Endothelial cell (in vitro differentiated cells): ENCODE measurements at places on chromosomes 7 and 10.
A peak's percentile ranks its signal among the peaks of the same experiment; 100 is the strongest.

GRCh38 chr7:73438547-73439409 lies 5.2 kb downstream of the FZD9 start:
- H3K4me3 ChIP-seq: no peak overlapping the region
- peaks cover 31% of the 10 kb centered on the region for H3K36me3 ChIP-seq
- peak overlapping the region; percentile 52 for H3K27ac ChIP-seq
- no peak for DNase-seq
- H3K4me1 ChIP-seq: peaks cover 19% of the 10 kb centered on the region
- peaks cover 16% of the 10 kb centered on the region for H3K27me3 ChIP-seq

DNA sequence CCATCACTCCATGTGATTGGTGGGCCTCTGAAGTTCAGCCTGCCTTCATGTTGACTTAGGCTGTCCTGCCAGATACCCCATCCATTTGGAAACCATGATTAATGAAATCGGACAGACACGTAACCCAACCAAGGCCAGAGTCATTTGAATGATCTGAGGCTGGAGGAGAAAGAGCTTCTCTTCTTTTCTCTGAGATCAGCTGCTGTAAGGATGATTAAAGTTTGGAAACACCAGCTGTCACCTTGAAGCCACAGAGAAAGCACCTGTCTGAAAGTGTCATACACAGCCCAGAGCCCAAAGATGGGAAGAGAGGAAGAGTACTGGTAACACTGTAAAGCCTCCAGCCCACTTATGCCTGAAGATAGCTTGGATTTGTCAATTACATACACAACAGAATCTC lies 22.9 kb downstream of the NEBL start:
- H3K4me1 ChIP-seq: no peaks in the 10 kb centered on the region
- no peak overlapping the region for H3K27ac ChIP-seq
- DNase-seq: no peak
- H3K36me3 ChIP-seq: no peaks in the 10 kb centered on the region
- H3K27me3 ChIP-seq: no peaks in the 10 kb centered on the region

GRCh38 chr10:103834436-103835095 lies 20.8 kb downstream of the SH3PXD2A start:
- no peaks in the 10 kb centered on the region for H3K36me3 ChIP-seq
- H3K27me3 ChIP-seq: peaks cover 4% of the 10 kb centered on the region
- H3K27ac ChIP-seq: peak overlapping the region; percentile 78
- no peak for DNase-seq
- no peak overlapping the region for H3K4me3 ChIP-seq

DNA sequence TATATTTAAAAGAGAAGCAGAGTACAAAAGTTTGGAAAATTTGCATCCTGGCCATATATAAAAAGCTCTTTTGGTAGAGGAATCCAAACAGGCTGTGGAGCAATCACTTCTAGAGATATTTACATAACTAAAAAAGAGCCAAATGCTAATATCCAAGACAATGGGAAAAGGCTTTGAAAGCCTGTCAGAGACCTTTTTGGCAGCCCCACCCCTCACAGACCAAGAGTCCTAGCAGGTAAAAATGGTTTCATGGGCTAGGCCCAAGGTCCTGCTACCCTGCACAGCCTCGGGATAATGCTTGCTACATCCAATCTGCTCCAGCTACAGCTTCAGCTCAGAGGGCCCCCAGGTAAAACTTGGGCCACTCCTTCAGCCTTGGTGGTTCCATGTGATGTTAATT lies 430.2 kb upstream of the KCND2 start:
- H3K27ac ChIP-seq: no peak overlapping the region
- peaks cover 1% of the 10 kb centered on the region for H3K27me3 ChIP-seq
- H3K4me1 ChIP-seq: no peaks in the 10 kb centered on the region
- DNase-seq: no peak
- H3K4me3 ChIP-seq: no peak overlapping the region

DNA sequence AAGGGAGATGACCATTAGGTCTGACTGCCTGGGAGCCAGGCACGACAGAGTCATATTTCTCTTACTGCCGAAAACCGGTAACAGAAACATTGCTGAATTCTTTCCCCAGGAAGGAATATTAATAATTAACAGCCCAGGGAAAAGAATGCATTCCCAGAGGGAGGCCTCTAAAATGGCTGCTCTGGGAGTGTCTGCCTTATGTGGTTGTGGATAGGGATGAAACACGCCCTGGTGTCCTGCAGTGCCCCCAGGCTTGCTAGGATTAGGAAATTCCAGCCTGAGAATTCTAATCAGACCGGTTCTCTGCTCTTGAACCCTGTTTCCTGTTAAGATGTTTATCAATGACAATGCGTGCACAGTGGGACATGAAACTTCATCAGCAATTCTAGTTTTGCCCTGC lies 226.7 kb downstream of the GPAM start:
- H3K36me3 ChIP-seq: no peaks in the 10 kb centered on the region
- H3K4me1 ChIP-seq: no peaks in the 10 kb centered on the region
- H3K27ac ChIP-seq: no peak overlapping the region
- H3K27me3 ChIP-seq: no peaks in the 10 kb centered on the region
- no peak overlapping the region for H3K4me3 ChIP-seq

DNA sequence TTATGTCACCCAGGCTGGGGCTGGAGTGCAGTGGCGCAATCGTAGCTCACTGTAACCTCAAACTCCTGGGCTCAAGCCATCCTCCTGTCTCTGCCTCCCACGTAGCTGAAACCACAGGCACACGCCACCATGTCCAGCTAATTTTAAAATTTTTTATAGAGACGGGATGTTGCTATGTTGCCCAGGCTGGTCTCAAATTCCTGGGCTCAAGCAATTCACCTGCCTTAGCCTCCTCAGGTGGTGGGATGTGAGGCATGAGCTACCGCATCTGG lies 123.2 kb upstream of the PARD3 start:
- no peak overlapping the region for H3K4me3 ChIP-seq
- H3K27ac ChIP-seq: no peak overlapping the region
- H3K36me3 ChIP-seq: no peaks in the 10 kb centered on the region
- peaks cover 5% of the 10 kb centered on the region for H3K27me3 ChIP-seq
- DNase-seq: no peak

GRCh38 chr10:76998451-76998850 lies 639.2 kb downstream of the KCNMA1 start:
- no peak overlapping the region for H3K27ac ChIP-seq
- no peaks in the 10 kb centered on the region for H3K36me3 ChIP-seq
- DNase-seq: no peak
- no peaks in the 10 kb centered on the region for H3K27me3 ChIP-seq
- peaks cover under 1% of the 10 kb centered on the region for H3K4me1 ChIP-seq
- H3K4me3 ChIP-seq: no peak overlapping the region

DNA sequence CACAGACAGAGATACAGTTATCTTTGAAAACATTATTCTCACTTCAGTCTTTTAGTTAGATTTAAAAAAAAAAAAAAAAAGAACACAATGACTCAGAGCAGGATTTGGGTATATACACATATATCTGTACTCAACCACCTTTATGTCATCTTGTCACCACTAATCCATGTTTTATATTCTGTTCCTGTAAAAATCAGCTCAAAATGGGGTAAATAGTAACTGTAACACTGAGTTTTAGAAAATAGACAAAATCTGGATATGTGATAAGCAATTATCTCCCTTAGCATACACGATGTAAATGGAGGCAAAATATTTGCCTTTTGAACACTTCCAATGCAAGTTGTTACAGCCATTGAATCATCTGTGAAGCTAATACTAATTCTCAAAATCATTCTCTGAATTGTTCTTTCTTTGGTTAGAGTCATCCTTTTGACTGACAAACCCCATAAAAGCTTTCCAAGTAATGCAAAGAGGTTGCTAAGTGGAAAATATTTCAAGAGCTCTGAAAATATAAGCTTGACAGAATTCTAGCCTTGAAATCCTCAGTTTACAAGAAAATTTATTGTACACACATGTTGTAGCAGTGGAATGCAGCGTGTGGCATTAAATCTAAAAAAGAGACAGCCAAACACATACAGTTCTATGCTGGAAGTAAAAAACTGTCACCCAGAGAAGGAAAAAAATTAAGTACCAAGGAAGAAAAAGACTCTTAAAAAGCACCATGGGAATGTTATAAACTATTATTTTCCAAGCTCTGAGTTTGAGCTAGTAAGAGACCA lies 502.2 kb upstream of the PHF14 start:
- no peak overlapping the region for H3K27ac ChIP-seq
- no peaks in the 10 kb centered on the region for H3K36me3 ChIP-seq
- peaks cover 2% of the 10 kb centered on the region for H3K27me3 ChIP-seq
- DNase-seq: no peak
- H3K4me1 ChIP-seq: no peaks in the 10 kb centered on the region

DNA sequence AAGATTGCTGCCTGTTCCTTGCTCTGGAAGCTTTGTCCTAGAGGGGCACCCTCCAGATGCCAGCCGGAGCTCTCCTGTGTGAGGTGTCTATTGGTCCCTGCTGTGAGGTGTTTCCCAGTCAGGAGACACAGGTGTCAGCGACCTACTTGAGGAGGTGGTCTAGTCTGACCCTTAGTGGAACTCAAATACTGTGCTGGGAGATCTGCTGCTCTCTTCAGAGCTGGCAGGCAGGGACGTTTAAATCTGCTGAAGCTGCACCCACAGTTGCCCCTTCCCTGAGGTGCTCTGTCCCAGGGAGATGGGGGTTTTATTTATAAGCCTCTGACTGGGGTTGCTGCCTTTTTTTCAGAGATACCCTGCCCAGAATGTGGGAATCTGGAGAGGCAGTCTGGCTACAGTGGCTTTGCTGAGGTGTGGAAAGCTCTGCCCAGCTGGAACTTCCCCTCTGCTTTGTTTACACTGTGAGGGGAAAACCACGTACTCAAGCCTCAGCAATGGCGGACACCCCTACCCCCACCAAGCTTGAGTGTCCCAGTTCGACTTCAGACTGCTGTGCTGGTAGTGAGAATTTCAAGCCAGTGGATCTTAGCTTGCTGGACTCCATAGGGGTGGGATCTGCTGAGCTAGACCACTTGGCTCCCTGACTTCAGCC lies 119.2 kb downstream of the PPP1R9A start:
- H3K4me3 ChIP-seq: no peak overlapping the region
- peaks cover 2% of the 10 kb centered on the region for H3K27me3 ChIP-seq
- H3K4me1 ChIP-seq: no peaks in the 10 kb centered on the region
- H3K36me3 ChIP-seq: peaks cover 19% of the 10 kb centered on the region
- no peak for DNase-seq
- H3K27ac ChIP-seq: no peak overlapping the region

DNA sequence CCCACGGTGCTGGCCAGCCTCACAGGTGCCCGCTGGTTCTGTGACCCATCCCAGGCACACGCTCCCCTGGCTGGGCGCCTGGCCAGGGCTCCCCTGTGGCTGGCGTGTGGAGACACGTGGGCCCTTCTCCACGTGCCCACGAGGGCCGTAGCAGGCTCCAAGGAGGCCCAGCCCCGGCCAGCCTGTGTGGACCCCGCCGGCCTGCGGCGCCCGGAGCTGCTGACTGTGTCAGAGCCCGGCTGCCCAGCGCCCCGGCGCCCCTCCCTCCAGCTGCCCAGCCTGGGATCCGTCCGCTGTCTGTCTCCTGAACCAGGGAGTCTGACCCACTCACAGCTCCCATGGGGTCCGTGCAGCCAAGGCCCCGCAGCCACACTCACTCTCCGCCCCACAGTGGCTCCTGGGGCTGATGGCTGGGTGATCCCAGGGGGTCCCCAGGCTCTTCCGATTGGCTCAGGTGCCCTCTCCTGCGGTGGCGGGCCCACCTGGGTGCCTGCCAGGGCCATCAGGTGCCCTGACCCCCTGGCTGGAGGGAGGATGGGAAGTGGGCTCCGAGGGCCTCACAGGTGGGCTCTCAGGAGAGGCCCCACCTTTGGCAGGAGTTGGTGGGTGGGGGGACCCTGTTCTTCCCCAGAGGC lies 9.6 kb downstream of the TMEM184A start:
- H3K27me3 ChIP-seq: peaks cover 1% of the 10 kb centered on the region
- DNase-seq: no peak
- H3K36me3 ChIP-seq: no peaks in the 10 kb centered on the region
- no peak overlapping the region for H3K27ac ChIP-seq
- no peak overlapping the region for H3K4me3 ChIP-seq

DNA sequence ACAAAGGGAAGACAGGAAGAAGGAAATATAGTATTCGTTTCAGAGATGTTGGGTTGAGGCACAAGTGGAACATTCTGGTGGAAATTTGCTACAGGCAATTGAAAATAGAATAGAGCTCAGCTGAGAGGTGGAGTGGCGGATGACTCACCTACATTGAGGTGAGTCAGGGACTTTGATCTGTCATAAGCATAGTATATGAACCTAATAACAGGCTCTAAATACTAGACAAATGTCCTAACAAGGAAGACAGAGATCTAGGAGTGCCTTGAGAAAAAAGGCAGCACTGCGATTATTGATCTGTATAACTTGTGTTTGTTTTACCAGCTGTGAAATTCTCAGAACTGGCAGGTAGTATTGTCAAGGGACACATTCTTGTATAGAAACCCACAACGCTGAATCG lies 907 bp upstream of the IFRD1 start:
- peak overlapping the region; percentile 78 for H3K27ac ChIP-seq
- peaks cover 11% of the 10 kb centered on the region for H3K27me3 ChIP-seq
- peak overlapping the region; percentile 98 for H3K4me3 ChIP-seq
- peaks cover 53% of the 10 kb centered on the region for H3K4me1 ChIP-seq
- DNase-seq: no peak

- H3K4me3 ChIP-seq: no peak overlapping the region
- no peak for DNase-seq
- H3K27me3 ChIP-seq: peaks cover 6% of the 10 kb centered on the region
- no peak overlapping the region for H3K27ac ChIP-seq
- H3K36me3 ChIP-seq: no peaks in the 10 kb centered on the region
- peaks cover 7% of the 10 kb centered on the region for H3K4me1 ChIP-seq
Measured at GRCh38 chr10:69734797-69735468, 66.8 kb upstream of the COL13A1 start.

GRCh38 chr7:48045195-48045765 lies 9.9 kb downstream of the C7orf57 start:
- no peak overlapping the region for H3K27ac ChIP-seq
- DNase-seq: no peak
- H3K27me3 ChIP-seq: peaks cover 2% of the 10 kb centered on the region
- H3K4me1 ChIP-seq: peaks cover 14% of the 10 kb centered on the region
- H3K36me3 ChIP-seq: no peaks in the 10 kb centered on the region

DNA sequence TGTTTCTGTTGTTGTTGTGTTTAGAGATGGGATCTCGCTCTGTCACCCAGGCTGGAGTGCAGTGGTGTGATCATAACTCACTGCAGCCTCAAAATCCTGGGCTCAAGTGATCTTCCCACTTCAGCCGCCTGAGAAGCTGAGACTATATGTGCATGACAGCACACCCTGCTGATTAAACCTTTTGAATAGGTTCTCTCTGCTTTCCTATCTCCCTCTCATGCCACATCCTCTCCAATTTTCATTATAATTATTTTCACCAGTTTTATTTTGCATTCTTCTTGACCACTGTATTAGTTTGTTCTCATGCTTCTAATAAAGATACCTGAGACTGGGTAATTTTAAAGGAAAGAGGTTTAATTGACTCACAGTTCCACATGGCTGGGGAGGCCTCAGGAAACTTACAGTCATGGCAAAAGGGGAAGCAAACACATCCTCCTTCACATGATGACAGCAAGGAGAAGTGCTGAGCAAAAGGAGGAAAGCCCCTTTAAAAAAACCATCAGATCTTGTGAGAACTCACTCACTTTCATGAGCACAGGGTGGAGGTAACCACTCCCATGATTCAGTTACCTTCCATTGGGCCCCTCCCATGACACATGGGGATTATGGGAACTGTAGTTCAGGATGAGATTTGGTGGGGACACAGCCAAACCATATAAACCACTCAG lies 12.9 kb downstream of the AGK start:
- H3K4me1 ChIP-seq: no peaks in the 10 kb centered on the region
- no peak for DNase-seq
- H3K27me3 ChIP-seq: peaks cover 4% of the 10 kb centered on the region
- no peak overlapping the region for H3K4me3 ChIP-seq
- peaks cover 39% of the 10 kb centered on the region for H3K36me3 ChIP-seq
- H3K27ac ChIP-seq: no peak overlapping the region
